ENCODE measurements at places on chromosomes 4 and X. TPM values are rescaled to one million over a fixed set of nuclear protein-coding genes. Genes with fewer than 3 reads are reported as not detected.

- DNase-seq, result no peak
These were observed 157.1 kb downstream of the VEGFC start for GRCh38 chr4:176635372-176636261.

DNA sequence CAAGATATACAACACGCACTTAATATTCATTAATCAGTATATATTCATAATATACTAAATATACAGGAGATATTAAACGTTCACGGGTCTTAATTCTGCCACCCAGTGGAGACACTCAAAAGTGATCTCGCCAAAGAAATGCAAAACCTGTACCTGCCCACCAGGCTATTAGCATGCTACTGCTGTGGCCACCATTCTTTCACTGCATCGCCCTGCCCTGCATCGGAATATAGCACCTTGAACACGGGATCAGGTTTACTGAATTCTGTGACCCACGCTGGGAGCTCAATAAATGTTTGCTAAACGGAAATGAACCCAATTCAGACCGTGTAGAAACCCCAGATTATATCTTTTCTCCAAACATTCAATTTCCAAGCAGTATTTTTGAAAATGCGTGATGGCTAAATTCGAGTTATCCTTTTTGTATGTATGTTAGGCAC, 840 bp upstream of the CLCN3 start:
- DNase-seq, result peak; percentile 48

DNA sequence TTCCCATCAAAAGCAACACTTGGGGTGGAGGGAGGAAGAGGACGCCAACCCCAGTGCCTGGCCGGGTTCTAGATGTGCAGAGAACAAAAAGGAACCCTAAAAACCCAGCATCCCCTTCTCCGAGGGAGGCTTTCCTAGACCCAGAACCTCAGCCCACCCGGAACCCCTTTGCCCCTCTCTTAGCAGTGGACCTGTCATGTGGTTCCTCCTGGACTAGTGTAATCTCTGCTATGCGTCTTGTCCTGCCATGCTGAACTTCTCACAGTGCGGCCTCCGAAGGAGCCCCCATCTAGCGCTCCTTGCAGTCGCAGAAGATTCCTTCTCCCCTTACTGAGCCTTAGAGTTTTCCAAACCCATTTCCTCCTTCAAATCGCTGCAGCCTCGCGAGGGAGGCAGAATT, 1.1 kb upstream of the PRRG3 start:
- no peak for DNase-seq

DNA sequence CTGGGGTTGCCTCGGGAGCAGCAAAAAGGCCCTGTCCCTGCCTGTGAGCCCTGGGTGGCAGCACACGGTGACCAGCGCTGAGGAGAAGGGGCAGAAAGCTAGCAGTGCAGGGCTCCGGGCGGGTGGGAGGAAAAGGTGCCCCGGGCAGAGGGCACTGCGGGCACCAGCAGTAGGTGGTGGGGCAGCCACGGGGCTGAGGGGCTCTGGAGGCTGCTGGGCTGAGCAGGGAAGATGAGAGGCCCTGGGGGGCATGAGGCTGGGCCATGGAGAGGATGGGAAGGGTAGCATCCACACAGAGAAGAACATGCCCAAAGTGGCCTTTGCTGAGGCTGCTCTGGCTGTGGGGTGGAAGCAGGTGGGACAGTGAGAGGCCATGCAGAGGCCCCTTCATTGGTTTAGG, 67.5 kb upstream of the NKX1-1 start:
- DNase-seq, result no peak

The RHOXF1 gene
- total RNA-seq, result 0.52 TPM

The BST1 gene
- 0.58 TPM for total RNA-seq

DNA sequence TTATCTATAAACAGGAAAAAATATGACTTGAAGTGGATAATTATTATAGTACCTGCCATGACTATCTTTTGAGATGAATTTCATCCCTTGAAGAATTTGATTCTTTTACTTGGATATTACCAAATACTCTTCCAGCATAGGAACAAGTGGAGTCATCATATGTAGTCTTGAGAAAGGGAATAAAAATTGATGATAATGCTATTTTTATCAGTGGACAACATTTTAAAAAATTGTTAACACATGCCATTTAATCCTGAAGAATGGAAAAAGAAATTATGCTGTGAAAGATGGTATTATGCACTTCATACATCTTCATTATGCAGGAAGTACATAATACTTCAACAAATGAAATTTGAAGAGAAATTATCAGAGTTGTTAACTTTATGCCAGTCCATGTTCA, 83.6 kb downstream of the ITIH6 start:
- no peak for DNase-seq

Measured in mesothelial cell of epicardium (in vitro differentiated cells).